ENCODE measurements at places on chromosomes 7 and 10.

- DNase-seq: no peak
Measured at GRCh38 chr10:120543291-120543690, 86.3 kb downstream of the PLPP4 start.

DNA sequence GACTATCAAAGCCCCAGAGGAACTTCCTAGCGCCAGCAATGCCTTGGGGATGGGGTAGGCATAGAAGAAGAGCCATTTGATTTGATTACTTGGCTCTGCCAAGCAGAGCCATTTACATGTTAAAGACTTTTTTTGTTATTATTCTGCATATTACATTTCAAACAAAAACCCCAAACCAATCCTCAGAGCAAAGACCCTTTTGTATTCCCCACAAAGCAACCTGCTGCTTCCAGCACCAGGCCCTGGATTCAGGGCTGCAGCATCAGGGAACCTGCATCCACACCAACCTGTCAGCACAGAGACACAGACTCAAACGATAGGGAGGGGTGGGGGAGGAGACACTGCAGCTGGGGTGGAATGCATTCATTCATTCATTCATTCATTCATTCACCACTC, 73.2 kb downstream of the GRID1 start:
- no peak for DNase-seq

DNA sequence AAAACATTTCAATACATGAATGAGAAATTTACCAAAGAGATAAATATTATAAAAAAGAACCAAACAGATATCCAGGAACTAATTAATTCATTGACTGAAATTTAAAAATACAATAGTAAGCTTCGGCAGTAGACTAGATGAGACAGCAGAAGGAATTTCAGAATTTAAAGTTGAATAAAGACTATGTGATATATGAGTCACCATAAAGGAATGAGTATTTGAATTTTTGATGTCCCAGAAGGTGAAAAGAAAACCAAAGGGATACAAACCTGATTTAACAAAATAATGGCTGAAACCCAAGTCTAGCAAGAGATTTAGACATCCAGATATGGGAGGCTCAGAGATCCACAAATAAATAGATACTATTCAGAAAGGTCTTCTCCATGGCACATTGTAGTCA, 623.9 kb upstream of the FOXK1 start:
- no peak for DNase-seq

GRCh38 chr7:91289633-91290254, 25.5 kb downstream of the FZD1 start:
- no peak for DNase-seq

DNA sequence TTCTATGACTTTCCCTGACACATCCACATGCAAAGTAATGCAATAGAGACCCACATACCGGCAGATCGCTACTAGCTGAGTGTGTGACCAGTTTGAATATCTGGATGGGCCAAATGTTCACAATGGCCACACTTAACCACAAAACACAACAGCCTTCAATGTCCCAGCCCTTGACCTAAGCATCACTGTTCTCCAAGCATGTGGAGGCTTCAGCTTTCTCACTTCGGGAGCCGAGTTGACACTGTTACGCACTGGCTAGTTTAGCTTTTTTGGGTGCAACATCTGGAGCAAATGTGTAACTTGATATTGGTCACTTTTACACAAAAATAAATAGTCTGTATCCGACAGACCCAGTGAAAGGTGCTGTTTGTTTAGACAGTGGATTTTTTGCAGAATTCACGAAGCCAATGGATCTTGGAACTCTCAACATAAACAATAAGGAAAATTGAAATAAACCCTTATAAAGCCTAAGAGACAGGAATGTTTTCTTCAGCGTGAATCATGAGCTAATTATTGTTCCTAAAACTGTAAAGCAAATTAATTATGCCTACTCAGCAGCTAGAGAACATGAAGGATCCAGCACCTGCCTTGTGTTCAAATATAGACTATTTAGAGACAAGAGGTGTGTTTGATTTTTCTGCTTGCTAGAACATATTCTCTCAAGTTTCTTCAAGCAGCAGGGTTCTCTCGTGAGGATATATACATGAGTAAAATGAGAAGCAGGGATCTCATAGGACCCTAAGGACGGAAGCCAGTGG, 117.6 kb upstream of the JCAD start:
- DNase-seq: no peak

DNA sequence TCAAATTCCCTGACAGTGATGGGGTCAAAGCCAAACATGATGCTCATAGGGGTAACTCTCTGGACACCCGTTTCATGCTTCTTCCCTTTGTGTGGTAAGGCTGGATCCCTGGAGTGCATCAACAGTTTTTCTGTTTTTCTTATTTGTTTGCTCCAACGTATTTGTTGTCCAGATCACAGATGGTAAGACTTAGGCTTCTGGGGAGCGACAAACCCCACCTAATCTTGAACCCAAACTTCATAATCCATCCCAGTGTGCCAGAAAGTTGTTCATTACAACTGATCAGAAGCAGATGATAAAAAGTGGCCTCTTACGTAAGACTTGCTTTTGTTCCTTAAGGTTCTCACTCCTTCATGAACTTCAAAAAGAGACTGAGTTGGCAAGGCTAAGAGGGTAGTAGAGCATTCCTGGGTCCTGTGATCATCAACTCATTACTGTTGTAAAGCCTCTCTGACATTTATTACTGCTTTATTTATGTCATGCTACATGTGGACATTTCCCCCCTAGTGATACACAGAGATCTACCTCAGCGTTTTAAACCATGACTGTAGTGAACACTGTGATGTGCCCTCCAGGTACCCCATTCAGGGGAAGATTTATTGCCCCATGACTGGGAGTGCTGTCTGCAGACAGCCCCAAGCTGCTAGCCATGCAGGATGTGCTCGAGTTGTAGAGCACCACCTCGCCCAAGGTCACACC, 125.6 kb downstream of the CCDC71L start:
- no peak for DNase-seq

DNA sequence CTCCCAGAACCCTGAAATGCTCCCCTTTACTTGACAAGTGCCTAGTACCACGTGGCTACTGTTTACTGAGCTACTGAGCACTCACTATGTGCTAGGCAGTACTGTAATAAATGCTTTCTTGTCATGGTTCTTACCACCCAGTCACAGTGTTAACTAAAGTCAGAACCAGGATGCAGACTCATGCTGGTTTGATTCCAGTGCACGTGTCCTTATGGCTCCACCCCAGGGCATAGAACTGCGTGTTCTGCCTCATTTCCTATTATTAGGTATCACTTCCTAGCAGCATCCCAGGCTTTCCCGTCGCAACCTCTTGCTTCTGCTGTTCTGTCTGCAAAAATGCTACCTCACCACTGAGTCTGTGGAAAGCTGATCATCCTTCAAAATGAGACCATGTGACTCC, 71.7 kb upstream of the DOCK1 start:
- no peak for DNase-seq
